ENCODE measurements at places on chromosomes 11 and 22. TPM values are rescaled to one million over a fixed set of nuclear protein-coding genes. Genes with fewer than 3 reads are reported as not detected.

MS4A15 gene
- not detected for total RNA-seq

RASGRP2 gene
- total RNA-seq, result 14.9 TPM

IGLL1 gene
- total RNA-seq, result 3.7 TPM

ARRB1 gene
- 30.6 TPM for total RNA-seq

UBE2L3 gene
- total RNA-seq, result 32.4 TPM

FJX1 gene
- total RNA-seq, result 16.4 TPM

CNGA4 gene
- total RNA-seq, result 0.23 TPM

All from metanephros (tissue), 2 donors.